HT1080 (cell line): ENCODE measurements at places on chromosomes 3 and 15. TPM values are rescaled to one million over a fixed set of nuclear protein-coding genes. Genes with fewer than 3 reads are reported as not detected.

WDR93 gene
- not detected in 2 replicates for total RNA-seq

DNA sequence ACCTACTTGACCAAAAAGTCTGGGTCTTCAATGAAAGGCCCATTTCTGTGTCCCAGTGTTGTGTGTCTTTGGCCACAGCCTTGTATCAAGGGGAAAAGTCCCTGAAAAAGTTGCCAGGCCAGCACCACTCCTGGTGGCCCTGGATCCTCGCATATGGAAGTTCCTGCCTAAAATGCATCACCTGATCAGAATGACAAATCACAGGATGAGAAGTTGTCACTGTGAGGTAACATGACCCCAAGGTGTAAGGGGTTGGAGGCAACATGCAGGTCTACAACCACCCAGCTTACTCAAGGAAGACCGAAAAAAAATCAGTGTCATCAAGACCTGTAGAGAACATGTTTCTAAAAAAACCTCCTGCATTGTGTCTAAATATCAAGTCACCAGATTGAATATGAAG, 25.6 kb downstream of the PARP15 start:
- DNase-seq, result no peak

DNA sequence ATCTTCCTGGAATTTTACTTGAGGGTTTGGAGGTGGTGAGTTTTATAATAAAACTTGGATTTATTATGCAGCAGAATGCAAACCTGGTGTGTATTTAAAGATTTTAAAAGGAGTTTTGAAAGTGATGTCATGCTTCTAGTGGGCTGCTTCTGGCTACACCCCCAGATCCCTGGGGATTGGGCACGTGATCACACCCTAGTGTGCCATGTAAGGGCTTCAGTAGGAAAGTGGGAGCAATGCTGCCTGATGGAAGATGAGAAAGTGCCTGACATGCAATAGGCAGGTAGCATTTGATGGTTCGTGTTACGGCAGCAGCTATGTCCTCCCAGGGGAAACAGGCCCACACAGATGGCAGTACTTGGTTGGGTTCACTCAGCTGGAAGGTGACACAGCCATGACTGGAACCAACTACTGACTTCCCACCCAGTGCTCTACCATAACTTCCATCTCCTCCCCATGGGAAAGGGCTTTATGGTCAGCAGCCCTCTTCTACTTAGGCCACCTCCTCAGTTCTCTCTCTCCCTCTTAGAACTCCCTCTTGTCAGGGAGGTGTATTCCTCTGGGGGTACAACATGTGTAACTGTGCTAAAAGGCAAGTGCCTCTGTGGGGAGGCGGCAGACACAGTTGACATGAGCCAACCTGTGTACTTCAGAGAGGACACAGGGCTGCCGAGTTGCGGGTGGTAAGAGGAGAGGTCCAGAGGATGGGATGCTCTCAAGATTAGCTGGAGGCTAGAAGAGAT, 5.6 kb downstream of the ITPKA start:
- DNase-seq, result no peak

- no peak for DNase-seq
Observed at GRCh38 chr3:133888726-133889340, 6.8 kb downstream of the RAB6B start.

DNA sequence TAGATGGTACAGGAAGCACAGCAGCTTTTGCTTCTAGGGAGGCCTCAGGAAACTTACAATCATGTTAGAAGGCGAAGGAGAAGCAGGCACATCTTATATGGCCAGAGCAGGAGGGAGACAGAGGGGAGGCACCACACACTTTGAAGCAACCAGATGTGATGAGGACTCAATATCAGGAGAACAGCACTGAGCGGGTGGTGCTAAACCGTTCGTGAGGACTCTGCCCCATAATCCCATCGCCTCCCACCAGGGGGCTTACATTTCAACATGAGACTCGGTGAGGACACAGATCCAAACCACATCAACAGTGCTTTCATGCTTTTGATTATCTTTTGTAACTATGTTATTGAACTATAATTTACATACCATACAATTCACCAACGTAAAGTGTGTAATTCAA, 7.6 kb upstream of the TMEM44 start:
- no peak for DNase-seq

- DNase-seq, result no peak
Observed at GRCh38 chr15:62534996-62535395, 369.9 kb upstream of the C2CD4B start.

GRCh38 chr3:39541917-39542329, 74.4 kb downstream of the MOBP start:
- no peak for DNase-seq

DNA sequence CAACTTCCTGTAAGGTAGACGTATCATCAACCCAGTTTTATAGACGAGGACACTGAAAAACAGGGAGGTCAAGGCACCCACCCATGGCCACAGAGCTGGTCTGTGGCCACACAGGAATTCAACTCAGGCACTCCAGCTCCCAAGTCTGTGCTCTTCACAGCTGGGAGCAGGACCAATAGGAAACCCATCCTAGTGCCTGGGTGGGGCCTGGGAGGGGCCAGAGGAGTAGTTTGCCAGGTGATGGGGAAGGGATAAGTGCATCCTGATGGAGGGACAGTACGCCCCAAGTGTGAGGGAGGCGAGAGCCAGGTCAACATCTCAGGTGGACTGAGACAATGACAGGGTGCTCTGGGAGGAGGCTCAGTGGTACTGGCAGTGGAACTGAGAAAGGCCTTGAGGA, 22.0 kb downstream of the KIF9 start:
- no peak for DNase-seq

- DNase-seq, result no peak
Observed at GRCh38 chr3:52722491-52722890, 16.6 kb downstream of the SPCS1 start.

GRCh38 chr3:154971771-154972326, 108.3 kb upstream of the MME start:
- peak; percentile 70 for DNase-seq

DNA sequence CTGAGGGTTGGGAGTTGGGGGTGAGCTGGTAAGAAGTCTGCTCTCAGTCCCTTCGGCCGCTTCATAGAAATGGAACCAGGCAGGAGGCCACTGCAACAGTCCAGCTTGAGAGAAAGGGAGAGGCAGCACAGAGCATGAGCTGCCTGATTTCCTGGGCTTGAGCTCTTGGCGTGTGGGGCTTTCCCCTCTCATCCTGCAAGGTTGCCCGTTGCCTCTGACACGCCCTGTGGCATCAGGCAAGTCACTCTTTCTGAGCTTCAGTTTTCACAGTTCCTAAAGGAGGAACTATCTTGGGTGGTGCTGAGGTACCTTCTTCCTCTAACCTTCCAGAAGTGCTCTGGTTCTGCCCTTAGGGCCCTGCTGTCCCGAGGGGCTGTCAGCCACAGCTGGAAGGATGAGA, 4.9 kb downstream of the MESP2 start:
- DNase-seq, result no peak

DNA sequence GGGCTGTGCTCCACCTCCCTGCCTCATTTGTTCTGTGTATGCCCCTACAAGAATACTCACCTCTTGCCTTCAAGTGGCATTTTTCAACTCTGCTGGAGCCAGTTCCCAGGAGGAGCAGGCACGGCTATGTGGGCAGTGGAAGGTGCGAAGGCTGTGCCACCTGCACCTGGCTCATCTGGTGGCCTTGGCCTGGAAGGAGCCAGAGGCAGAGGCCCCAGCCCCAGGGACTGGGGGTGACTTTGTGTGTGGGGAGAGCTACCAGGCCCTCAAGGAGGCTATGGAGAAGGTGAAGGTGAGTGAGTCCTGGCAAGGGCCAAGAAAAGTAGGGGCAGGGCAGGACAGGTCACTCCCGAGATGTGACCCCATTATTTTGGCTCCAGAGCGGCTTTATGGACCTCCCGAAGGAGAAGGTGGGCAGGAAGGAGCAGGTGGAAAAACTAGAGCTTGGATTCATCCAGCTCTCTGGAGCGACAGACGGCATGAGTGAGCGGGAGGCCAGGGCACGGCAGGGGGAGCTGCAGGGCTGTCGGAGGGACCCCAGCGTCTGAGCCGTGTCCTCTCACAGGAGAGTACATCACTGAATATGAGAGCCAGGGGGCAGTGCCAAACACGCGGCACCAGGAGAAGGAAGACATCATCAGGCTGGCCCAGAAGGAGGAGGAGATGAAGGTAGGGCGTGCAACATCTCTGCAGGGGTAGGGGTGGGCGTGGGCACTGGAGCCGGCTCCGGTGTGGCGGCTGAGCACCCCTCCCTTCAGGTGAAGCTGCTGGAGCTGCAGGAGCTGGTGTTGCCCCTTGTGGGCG, 57.3 kb upstream of the UBE2Q2 start:
- DNase-seq, result peak; percentile 38

- no peak for DNase-seq
Observed at GRCh38 chr3:107112356-107112755, 264.9 kb upstream of the CCDC54 start.

DNA sequence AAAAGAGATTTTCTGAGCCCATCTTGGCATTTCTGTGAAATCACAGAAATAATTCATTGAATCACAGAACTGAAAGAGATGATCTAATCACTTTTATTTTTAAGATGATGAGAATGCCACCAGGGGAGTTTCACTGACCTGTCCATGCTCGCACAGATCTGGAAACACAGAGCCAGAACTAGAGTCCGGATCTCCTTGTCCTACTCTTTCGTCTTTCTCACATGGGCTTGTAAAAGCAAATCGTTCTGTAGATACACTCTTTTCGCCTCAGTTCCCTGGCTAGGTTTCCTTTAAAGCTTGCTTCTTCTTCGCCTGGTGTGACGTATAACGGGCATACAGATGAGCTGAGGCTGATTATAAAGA, 122.5 kb upstream of the SPRED1 start:
- no peak for DNase-seq

GRCh38 chr15:84734794-84735479, 13.5 kb upstream of the ZNF592 start:
- DNase-seq, result peak; percentile 78

GRCh38 chr3:24843955-24844354, 349.3 kb upstream of the THRB start:
- DNase-seq, result no peak

- no peak for DNase-seq
Observed at GRCh38 chr3:66404197-66404596, 96.6 kb downstream of the LRIG1 start.
